A549 treated with Hydrocortisone at 1 μM for 4 hours (cell line): ENCODE measurements at places on chromosomes 2 and 18. TPM values are rescaled to one million over a fixed set of nuclear protein-coding genes. Genes with fewer than 3 reads are reported as not detected.

COLEC11 gene
- total RNA-seq: 0.48 to 0.69 TPM (median 0.50 TPM) in 5 replicates

GNLY gene
- 0.08 to 0.31 TPM (median 0.18 TPM) in 5 replicates for total RNA-seq

RUFY4 gene
- total RNA-seq: 0.09 TPM in 1 of 5 replicates, not detected in the others

TMEM131 gene
- total RNA-seq: 11.5 to 16.1 TPM (median 14.9 TPM) in 5 replicates

DLX1 gene
- total RNA-seq: 2.0 to 3.3 TPM (median 2.8 TPM) in 5 replicates

PKDCC gene
- total RNA-seq: 18.8 to 24.3 TPM (median 23.7 TPM) in 5 replicates
